Cortex of kidney (tissue), 1 donor: ENCODE measurements at places on chromosomes 5 and 9.

DNA sequence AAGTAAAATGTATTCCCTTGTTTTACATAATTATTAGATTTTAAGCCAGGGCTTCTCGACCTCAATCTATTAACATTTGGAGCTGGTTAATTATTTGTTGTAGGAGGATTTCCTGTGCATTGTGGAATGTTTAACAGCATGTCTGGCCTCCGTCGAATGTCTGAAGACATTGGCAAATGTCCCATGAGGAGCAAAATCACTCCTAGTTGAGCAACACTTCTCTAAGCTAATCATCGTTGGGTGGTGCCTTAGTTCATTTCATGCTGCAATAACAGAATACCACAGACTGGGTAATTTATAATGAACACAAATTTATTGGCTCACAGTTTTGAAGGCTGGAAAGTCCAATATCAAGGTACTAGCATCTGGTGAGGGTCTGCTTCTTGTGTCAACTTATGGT is 13.4 kb upstream of the VPS13A start:
- no peak for DNase-seq

DNA sequence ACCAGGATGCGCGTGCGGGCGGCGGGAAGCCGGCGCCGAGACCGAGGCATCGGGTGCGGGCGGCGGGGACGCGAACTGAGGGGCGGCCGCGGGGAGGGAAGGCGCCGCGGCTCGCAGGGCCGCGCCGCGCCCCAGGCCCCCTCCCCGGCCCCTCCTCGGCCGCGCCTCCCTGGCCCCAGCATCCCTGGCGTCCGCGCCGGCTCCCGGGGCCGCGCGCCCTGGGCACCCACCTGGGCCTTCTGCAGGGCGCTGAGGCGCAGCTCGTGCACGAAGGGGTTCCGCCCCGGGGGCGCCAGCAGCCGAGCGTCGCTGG is 324 bp downstream of the LPCAT1 start:
- no peak for DNase-seq

DNA sequence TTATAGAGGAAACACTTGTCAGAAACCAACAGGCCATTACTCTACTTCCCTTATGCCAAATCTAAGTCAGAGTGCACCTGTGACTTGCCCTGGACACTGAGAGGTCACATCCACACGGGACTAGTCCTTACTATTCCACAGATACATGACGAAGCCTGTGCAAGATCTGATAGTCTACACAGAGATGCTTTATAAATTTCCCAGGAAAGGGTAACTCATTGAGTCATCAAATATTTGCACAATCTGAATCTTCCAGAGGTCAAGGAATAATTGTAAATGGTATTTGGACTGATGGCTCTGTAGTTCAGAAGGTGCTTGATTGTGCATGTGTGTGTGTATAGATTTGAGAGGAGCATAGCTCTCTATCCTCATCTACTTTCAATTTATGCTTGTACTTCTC is 55.2 kb upstream of the JAK2 start:
- DNase-seq: no peak

DNA sequence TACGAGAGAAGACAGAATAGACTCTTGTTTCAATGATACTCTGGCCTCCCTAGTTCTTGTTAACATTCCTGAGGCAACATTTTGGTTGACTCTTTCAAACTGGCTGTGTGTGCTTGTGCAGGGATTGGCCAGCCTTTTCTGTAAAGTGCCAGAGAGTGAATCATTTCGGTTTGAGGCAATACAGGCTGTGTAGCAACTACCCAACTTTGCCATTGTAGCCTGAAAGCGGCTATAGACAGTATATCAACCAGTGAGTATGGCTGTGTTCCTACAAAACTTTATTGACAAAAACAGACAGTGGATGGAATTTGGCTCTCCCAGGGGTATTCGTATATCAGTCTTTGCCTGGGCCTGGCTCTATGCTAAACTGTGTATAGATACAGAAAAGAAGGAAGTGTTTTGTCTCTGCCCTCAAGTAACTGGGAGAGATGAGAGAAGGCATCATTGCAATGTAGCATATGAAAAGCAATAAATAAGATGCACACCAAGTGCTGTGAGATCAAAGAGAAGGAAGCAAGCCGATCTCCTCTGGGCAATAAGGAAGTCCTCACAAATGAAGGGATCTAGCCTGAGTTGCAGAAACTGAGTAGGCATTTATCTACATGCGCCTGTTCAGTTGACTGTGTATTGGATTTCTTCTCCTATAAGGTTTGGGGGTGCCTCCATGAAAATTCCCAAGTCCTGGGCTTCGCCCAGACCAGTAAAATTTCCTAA is 568.0 kb upstream of the KLF4 start:
- DNase-seq: no peak

GRCh38 chr9:127089631-127090081 is 32.8 kb downstream of the ANGPTL2 start:
- DNase-seq: no peak

DNA sequence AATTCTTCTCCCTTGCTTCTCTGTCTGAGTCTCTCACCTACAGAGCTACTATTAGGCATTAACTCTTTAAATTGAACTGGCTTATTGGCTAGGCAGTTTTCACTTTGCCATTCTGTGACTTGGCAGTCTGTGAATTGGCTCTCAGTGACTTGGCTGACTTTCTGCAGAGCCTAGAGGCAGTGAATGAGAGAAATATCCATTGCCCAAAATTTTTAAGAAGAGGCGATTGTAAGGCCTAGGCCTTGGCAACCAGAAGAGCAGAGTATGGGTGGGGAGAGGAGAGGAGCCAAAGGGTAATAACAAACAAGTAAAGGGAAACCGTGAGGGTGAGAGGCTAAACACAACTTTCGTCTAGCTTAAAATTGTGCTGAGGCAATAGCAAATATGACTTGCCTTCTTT is 176.7 kb downstream of the PRR16 start:
- no peak for DNase-seq

DNA sequence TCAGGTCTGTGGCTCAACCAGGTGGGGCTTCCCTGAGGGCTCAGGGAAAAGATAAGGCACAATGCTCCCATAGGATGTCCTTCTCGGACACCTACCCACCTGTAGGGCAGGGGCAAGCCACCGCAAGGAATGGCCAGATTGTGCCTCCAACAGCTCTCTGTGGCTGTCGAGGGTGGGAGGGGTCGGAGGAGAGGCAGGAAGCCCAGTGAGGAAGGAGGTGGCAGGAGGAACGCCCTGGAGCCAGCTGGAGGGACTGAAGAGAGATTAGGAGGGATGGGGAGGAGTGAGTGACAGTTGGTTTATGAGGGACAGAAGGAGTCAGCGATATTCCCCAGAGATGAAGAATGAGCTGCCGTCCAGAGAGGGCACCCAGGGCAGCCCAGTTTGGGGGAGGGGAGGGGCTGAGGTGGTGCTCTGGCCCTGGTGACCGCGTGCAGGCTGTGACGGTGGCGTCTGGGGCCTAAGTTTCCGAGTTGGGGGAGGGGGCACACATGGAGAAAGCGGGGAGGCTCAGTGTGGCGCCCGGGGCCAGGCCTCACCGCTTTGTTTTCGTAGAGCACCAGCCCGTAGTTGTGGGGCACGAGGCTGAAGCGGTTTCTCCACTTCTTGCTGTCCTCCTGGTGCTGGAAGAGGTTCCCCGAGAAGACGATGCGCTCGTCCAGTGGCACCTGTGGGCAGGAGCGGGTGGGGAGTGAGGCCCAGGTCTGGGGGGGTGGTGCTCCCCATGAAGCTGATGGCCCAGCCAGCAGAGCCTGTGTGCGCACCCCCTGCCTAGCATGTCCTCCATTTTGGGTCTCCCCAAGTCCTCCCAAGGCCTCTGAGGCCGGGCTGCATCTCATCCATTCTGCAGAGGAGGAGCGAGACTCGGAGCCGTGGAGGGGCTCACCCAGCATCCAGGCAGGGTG is 75.6 kb downstream of the LRSAM1 start:
- no peak for DNase-seq

DNA sequence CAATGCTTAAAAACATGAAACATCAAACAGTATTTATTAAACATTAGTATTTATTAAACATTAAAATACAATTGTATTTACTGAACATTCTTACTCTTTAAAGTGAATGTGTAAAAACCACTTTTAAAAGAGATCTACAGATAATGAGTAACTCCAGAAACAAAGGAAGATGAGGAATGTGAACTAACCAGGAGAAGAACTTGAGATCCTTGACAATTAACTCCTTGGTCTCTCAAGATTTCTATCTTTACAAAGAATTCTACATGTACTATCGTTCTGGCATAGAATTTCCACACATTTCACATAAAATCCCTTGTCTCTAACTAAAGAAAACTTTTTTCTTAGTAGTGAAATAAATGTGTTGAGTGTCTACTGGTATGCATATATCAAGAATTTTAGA is 28.7 kb upstream of the IFNE start:
- no peak for DNase-seq

GRCh38 chr5:175748650-175749049 is 90.8 kb downstream of the HRH2 start:
- no peak for DNase-seq

GRCh38 chr5:171783051-171783450 is 2.6 kb upstream of the SMIM23 start:
- DNase-seq: no peak

- no peak for DNase-seq
Observed at GRCh38 chr9:126114850-126115460, 211.7 kb upstream of the MVB12B start.

DNA sequence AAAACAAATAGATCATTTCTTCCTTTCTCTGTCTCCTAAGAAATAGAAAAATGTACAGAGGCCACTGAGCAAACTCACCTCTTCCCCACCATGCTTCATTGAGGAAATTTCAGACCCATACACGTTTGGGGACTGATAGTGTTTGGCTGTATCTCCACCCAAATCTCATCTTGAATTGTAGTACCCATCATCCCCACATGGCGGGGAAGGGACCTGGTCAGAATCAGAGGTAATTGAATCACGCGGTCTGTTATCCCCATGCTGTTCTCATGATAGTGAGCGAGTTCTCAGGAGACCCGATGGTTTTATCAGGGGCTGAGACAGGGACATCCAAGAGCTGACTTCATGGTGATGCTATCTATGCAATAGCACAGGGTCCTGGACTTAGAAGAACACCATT is 1655.8 kb downstream of the MAT2B start:
- no peak for DNase-seq

DNA sequence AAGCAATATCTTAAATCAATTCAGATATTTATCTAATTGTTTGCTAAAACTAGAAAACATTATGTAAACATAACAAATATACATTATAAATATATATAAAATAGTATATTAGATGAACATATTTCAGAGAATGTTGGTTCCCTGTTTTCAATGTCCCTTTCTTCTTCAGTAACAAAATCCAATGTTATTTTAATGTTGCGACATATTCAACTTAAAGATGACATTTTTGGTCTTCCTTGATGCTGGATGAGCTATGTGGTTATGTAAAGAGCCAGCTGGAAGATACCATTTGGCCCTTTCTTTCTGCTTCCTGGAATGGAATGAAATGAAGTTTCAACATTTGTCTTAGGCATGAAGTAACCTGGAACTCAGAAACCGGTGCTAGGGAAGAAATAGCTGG is 668.1 kb upstream of the CDH6 start:
- no peak for DNase-seq

GRCh38 chr9:82332018-82332773 is 343.6 kb downstream of the SPATA31D1 start:
- DNase-seq: no peak
